Stimulated activated CD8-positive, alpha-beta memory T cell treated with anti-CD3 and anti-CD28 coated beads, Interleukin-7, amount 100 ng/mL, for 1 hour (primary cell): ENCODE measurements at places on chromosomes 2 and 18.

GRCh38 chr18:76457957-76458356 is 37.1 kb downstream of the ZNF516 start:
- DNase-seq, result no peak

- no peak for DNase-seq
These were observed 31.3 kb downstream of the ACKR3 start for GRCh38 chr2:236600892-236601291.

DNA sequence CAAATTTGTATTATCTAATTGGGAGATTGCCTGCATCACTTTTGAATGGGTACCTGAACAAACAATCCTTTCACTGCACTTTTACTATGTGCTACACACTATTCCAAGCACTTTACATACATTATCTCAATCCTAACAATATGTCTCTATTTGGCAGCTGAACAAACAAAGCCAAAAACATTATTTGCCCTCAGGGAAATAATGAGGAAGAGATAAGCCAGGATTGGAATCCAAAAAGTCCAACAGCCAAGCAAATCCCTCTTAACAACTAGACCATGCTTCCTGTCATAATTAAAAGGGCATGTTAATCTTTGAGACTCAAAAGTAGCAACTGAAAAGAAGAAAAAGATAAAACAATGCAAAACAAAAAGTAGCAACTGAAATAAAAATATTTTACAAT is 32.1 kb downstream of the RPRD1A start:
- DNase-seq, result no peak

DNA sequence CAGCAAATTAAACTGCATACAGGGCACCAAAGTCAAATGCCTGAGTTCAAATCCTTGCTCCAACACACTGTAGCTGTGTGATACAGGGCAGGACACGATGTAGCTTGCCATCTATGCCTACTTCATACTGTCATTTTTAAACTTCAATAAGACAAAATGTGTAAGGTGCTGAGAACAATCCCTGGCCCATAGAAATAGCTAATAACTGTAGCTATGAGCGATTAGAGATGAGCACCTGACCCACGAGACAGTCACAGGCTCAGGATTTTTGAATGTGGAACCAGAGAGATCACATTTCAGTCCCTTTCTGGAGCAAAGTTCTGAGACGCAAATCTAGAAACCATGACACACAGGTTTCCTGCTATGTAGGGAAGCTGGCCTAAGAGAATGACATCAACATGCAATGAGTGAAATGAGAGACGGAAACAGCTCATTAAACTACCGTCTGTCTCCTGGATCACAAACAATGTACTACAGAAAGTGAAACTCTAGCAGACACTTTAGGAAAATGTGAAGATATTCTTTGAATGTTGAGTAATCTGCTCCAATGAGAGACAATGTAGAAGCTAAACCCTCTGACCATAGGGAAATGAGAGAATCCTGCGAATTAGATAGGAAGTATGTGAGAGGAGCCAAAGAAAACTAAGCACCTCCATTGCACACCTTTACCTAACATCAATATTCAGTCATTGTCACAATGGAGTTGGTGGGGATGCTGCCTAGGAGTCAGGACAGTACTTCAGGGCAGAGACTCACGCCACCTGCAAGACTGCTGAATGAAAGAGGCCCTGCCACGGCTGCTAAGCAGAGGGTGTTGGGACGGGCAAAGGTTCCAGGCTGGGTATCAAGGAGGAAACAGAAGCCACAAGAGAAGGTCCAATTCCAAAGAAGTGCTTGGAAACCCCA is 25.5 kb downstream of the B4GALT6 start:
- DNase-seq, result no peak

DNA sequence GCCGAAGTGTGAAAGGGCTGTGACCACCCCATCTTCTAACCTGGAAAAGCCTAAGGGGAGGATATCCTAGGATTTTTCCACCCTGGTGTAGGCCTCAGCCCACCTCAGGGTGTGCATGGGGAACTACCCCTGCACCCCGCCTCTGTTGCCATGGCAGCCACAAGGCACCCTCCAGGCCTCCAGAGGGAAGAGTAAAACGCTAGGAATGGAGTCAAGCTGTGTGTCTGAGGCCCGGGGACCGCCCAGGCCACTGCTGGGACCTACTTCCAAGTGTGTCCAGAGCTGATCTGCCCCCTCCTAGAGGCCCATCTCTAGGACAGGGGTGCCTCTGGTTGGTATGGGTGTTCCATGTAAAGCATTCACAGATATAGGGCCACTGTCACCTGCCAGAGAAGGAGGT is 86.7 kb downstream of the PLB1 start:
- DNase-seq, result no peak

GRCh38 chr18:26293982-26294381 is 67.7 kb downstream of the TAF4B start:
- no peak for DNase-seq

- DNase-seq, result no peak
These were observed 402.9 kb downstream of the PARD3B start for GRCh38 chr2:204948024-204948763.

DNA sequence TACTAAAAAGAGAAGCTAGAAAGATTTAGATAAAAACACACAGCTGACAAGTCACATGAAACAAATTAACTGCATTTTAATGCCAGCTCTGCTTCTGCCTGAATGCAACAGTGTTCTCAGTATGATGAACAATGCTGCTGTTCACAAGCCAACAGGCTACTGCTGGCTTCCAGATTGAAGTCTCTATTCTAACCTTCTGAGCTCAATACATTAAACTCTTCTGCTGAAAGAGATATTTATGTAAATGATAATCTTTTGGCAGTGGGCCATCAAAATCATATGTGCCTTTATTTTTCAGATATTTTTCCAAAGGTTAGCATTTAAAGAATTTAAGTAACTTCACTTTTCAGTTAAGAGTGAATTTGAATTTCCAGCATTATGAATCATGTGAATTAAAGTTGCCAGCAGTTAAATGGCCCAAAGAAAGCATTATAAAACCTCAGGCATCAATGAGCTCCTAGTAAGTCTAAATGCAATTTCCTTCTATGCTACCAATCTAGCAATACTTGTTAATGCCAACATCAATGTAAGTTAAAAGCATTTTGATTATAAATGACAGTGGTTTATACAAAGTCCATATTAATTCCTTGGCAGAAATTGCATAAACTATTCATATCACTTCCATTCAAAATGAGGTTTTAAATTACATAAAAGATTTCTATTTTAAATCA is 72.4 kb downstream of the ID2 start:
- no peak for DNase-seq

GRCh38 chr18:63054901-63055584 is 264.5 kb downstream of the BCL2 start:
- no peak for DNase-seq

- no peak for DNase-seq
These were observed at the start of gene GLI2 for GRCh38 chr2:120735746-120736170. Gene GLI2 (plus strand): TSS chr2:120735868. CDS start chr2:120797321, 61,453 bp downstream.

DNA sequence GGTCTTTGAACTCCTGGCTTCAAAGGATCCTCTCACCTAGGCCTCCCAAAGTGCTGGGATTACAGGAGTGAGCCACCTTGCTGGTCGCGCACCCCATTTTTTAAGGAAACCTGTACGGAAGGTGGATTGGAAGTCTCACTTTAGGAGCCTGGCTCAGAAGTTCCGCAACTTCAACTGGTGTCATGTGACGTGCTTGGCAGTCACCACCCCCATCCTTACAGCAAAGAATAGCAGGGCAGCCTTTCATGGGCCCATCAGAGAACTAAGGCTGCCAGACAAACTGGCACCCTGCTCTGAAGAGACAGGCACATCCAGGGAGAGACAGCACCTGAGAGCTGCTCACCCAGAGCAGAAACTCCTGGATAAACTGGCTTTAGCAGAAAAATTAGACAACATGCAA is 3.3 kb upstream of the SLC66A2 start:
- no peak for DNase-seq

DNA sequence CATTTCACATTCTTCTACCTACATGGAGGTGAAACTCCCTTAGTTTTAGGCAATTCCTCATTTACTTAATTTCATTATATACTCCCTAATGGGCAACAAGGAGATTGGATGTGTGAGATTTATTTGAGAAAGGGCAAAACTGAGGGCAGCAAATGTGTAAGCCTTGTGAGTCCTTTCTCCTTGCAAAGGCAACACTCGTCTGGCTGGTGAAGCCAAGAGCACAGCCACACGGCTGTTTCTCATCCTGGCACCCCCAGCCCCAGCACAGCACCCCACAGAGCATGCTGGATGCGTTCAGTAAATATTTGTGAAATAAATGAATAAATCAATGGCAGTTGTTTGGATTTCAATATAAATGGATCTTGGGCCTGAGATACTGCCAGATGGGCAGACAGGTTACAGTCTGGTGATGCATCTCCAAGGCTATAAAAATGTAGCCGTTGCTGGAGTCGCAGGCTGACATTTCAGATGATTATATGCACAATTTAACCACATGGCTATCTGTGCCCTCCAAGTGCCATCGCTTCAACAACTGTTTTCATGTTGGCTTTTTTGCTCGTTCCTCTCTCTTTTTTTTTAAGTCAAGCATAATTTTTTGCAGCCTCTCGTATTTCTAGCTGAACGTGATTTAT is 154.1 kb upstream of the REV1 start:
- DNase-seq, result no peak

DNA sequence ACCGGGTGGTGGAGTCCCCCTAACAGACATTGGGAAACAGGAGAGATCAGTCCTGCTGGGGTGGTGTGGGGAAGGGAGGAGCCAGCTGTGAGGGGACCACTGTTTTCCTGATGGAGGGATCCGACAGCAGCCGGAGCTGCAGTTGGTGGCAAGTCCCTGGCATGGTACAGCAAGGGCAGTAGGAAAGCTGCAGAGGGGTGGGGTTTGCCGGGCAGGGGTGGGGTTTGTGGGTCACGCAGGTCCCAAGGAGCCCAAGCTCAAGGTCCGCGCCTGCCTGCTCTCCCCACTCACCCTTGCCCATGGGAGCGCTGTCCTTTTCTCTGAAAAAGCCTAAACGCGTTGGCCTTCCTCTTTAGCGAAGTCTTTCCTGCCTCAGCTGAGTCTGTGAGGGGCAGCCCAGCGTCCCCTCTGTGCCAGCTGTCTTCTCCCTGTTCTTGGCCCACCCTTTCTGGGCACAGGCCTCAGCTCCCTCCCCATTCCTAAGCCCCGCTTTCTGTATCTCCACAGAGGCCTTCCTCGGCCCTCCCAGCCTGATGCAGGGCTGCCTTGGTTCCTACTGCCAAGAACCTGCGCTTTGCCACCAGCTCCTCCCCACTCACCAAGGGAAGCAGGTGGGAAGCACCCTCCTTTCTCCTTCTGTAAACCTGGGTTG is 29.3 kb upstream of the INHBB start:
- no peak for DNase-seq

DNA sequence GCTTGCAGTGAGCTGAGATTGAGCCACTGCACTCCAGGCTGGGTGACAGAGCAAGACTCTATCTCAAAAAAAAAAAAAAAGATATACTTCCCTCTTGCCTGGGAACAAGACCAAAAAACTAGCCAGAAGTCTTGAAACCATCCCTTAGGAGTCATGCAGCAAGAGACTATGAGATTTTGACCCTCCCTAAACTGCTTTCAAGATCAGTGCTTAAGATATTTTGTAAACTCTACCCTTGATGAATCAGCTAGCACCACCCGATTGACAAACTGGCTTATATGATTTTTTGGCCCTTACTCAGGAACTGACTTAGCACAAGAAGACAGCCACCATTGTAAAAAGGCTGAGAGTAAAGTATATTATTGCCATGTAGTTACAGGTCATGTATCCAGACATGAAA is 3.8 kb downstream of the SULT1C3 start:
- DNase-seq, result no peak

DNA sequence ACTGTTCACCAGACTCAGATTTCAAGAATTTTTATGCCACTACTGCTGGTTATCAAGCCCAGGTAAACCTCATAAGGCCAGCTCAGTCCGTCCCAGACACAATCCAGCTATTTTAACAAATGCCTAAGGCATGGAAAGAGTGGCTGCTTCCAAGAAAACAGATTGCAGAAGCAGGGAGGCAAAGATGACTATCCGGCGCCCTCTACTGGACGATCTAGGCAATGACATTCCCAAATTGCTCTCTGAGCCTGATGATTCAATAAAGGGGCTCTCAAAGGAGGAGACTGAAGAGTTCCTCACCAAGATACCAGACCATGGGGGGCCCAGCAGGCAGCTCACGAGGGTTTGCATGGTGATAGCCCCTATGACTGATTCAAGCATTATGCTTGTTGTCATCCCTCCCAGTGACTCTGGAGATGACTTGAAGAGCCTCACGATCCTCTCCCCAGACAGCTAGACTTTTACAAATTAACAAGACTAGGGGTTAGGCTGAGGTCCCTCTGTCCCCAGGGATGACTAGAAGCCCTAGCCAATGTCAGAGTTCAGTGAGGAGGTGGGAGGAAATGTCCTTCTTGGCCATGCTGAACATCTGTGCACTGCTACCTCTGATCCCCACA is 25.0 kb downstream of the SERPINB8 start:
- DNase-seq, result no peak

- no peak for DNase-seq
These were observed 124.4 kb downstream of the FBXO15 start for GRCh38 chr18:74023220-74023619.

GRCh38 chr2:239706367-239706766 is 305.5 kb upstream of the HDAC4 start:
- DNase-seq, result no peak

DNA sequence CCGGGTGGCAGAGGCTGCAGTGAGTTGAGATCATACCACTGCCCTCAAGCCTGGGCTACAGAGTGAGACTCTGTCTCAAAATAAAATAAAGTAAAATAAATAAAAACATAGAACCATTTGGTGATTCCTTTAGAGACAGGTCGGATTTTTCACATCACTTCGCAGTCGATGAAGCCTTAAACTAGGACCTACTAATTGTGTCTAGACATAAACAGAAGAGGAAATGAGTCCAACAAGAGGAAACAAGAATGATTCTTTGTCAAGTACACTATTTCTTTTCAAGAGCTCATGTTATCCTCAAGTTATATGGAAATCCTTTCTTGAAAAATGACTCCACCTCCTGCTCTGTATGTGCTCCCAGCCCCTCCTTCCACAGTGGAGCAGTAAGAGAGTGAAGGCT is 758.9 kb downstream of the DPP10 start:
- no peak for DNase-seq

GRCh38 chr2:70498528-70498927 is 55.1 kb downstream of the TGFA start:
- DNase-seq, result no peak

DNA sequence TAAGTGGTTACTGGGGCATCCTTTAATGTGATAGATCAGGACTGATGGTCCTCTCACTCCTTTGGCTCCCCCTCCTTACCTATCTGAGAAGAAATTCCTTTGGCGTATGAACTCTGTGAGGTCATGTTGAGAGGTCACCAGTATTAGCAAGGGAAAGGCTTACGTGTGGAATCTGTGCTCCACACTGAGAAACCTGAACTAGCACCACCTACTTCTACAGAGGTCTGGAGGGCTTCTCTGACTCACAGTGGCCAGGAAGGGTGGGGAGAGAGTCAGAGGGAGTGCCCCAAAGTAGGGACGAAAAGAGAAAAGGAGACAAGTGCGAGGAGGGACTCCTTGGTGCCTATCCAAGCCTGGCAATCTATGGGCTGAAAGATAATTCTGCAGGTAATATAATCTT is 348.6 kb downstream of the TNS1 start:
- DNase-seq, result no peak

- no peak for DNase-seq
These were observed 162.1 kb downstream of the MYCN start for GRCh38 chr2:16102358-16102975.
